IPS DF 6.9 (cell line): ENCODE measurements at places on chromosomes 12 and 14.

DNA sequence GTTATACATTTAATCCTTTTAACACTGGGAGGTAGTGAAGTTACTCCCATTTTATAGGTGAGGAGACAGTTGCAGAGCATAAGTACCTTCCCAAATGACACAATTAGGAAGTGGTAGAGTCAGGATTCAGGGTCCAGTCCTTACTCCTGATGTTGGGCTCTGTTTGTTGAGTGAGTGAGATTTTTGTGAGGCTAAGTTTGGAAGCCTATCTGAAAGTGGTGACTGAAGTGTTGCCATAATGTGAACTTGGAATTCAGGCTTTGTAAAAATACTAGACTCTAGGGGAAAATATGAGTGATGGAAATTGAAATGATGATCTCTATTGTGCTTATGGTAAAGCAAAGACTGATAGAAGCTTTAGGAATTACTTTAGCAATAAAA is 2.2 kb downstream of the NUDT4 start:
- DNase-seq: no peak
- no peaks in the 10 kb centered on the region for H3K27me3 ChIP-seq
- no peaks in the 10 kb centered on the region; the same call in 1 of the 2 replicates for H3K36me3 ChIP-seq
- H3K27ac ChIP-seq: no peak overlapping the region
- H3K4me3 ChIP-seq: peak overlapping the region; percentile 14; the same call in 1 of the 2 replicates

DNA sequence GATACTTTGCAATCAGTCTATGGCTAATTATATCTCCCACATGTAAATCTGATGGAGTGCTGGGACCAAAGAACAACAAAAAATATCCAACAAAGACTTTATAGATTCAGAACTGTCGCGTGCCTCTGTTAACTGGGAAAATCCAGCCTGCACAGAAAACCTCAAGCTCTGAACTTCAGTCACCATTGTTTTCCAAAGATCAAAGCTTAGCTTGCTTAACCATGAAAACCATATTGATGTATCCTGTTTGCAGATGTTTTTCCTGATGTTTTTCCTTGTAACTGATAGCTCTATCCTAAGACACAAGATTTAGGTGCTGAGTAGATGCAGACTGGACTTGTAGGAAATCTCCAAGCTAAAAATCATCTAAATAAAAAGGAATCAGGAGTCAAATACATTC is 163.7 kb downstream of the GXYLT1 start:
- DNase-seq: no peak
- H3K4me3 ChIP-seq: no peak overlapping the region
- no peaks in the 10 kb centered on the region for H3K4me1 ChIP-seq
- H3K27me3 ChIP-seq: no peaks in the 10 kb centered on the region

- no peak for DNase-seq
- no peaks in the 10 kb centered on the region for H3K4me1 ChIP-seq
- H3K4me3 ChIP-seq: no peak overlapping the region
- H3K27ac ChIP-seq: no peak overlapping the region
- no peaks in the 10 kb centered on the region for H3K36me3 ChIP-seq
- H3K27me3 ChIP-seq: no peaks in the 10 kb centered on the region; the same call in none of the 2 replicates
These were observed 6.6 kb downstream of the CHST11 start for GRCh38 chr12:104463368-104463767.

GRCh38 chr14:98198385-98198784 is 1073.6 kb downstream of the BCL11B start:
- H3K27me3 ChIP-seq: no peaks in the 10 kb centered on the region
- no peak for DNase-seq
- H3K4me3 ChIP-seq: no peak overlapping the region
- no peak overlapping the region for H3K27ac ChIP-seq
- H3K36me3 ChIP-seq: no peaks in the 10 kb centered on the region

DNA sequence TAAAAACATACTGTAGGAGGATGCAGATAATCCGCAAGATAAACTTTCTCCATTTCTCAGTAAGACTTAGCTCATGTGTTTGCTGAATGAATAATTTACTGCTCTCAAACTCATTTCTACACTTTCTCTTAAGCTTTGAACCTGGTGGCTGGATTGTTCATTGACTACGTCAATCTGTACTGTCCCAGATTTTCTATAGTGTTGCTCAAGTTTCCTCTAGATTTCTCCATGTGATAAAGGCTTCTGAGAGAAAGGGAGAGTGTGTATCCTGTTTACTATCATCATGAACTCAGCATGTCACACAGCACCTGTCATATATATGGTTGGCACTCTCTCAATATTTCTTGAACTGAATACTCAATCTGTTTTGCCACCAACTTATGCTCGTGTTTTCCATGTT is 518.0 kb upstream of the TBX3 start:
- H3K4me1 ChIP-seq: no peaks in the 10 kb centered on the region
- no peak for DNase-seq
- no peak overlapping the region for H3K4me3 ChIP-seq

GRCh38 chr12:79933532-79934264 is 1.2 kb downstream of the PPP1R12A start:
- H3K36me3 ChIP-seq: no peaks in the 10 kb centered on the region
- peak overlapping the region; percentile 86; the same call in 1 of the 2 replicates for H3K4me3 ChIP-seq
- H3K4me1 ChIP-seq: 0 out of 2 replicates have a peak, but pooled peaks cover 1% of the 10 kb centered on the region
- no peak overlapping the region for H3K27ac ChIP-seq

DNA sequence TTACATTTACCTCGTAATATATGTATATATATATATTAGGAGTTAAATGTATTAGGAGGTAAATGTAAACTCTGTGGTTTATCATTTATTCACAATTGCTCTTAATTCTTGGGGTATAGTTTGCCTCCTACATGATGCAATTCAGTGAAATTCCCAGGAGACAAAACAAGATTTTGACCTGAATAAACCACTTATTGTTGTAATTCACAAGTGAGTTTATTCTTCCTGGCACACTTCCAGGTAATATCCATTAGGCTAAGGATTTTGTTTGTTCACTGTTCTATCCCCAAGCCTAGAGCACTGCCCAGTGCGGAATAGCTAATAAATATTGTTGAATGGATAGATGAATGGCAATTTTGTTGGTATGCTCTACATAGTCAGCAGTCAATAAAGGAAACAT is 3.0 kb downstream of the SMIM10L1 start:
- no peaks in the 10 kb centered on the region for H3K36me3 ChIP-seq
- no peaks in the 10 kb centered on the region for H3K4me1 ChIP-seq
- no peak for DNase-seq
- no peak overlapping the region for H3K4me3 ChIP-seq

GRCh38 chr12:10896854-10897253 is 12.5 kb downstream of the TAS2R13 start:
- no peaks in the 10 kb centered on the region for H3K27me3 ChIP-seq
- DNase-seq: no peak
- H3K4me3 ChIP-seq: no peak overlapping the region
- H3K36me3 ChIP-seq: no peaks in the 10 kb centered on the region

GRCh38 chr12:202081-202731 is 11.8 kb downstream of the SLC6A12 start:
- no peak for DNase-seq
- no peak overlapping the region for H3K4me3 ChIP-seq
- peaks cover 7% of the 10 kb centered on the region for H3K4me1 ChIP-seq
- H3K27me3 ChIP-seq: peaks cover 14% of the 10 kb centered on the region
- no peak overlapping the region for H3K27ac ChIP-seq

DNA sequence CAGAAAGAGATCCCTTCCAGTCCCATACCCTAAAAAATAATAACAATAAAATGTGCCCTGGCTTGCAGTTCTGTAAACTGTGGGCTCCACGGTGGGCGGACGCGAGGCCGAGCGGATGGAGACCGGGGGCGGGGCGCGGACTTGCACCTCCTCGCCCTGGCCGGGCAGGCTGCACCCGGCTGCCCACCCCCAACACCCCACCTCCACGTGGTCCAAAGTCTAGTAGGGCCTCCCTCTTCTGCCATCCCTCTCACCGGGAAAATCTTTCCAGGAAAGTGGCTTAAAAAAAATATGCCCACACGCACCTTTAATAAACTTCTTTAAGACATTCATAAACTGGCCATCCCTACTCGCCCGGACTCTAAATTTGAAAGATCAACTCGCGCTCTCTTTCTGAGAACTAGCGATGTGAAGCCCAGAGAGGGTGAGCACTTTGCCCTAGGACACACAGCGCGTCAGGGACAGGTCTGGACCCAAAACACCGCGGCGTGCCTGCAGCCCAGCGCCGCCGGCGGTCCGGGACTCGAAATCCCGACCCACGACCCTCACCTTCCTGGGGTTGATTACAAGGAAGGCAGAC is 1.9 kb upstream of the BCL11B start:
- no peaks in the 10 kb centered on the region; the same call in 1 of the 2 replicates for H3K4me1 ChIP-seq
- no peak for DNase-seq
- no peak overlapping the region for H3K27ac ChIP-seq
- H3K27me3 ChIP-seq: no peaks in the 10 kb centered on the region
- peak overlapping the region; percentile 72; the same call in 1 of the 2 replicates for H3K4me3 ChIP-seq
- no peaks in the 10 kb centered on the region for H3K36me3 ChIP-seq

DNA sequence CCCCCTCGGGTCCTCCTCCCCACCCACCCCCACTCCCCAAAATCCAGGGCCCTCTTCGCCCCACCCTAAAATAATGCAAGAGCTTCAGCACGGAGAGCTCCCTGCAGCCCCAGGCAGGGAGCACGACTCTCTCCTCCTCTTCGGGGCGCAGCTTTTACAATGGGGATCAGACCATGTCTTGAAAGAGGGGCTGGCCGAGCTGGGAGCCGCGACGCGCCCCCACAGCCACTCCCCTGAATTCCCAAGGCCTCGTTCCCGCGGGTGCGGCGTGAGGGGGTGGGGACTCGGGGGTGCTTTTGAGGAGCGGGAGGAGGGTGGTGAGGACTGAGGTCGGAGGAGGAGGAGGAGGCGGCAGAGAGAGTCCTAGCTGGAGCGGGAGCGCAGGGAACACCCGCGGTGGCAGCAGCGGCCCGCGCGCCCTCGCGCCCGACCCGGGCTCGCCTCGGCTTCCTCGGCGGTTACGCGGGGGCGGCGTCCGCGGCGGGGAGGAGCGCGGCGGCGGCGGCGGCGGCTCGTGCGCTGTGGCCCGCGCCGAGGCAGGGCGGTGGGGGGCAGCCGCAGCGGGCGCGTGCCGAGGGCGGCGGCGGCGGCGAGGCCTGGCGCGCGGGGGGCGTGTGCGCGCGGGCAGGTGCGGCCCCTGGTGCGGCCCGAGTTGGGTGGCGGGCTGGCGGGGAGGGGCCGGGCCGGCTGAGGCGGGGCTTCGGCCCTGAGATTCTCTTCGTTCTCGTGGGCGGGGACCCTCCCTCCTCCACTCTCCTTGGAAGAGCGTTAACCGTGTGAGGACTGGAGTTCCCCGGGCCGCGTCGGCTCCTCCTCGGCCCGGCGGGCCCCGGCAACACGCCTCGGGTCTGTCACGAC is at the start of gene ANKS1B:
Gene ANKS1B (minus strand): TSS at position 666 of the 858 bp plus-strand sequence. CDS start 699 bp downstream, outside the sequence.
- 0 out of 2 replicates have a peak, but pooled peaks cover 1% of the 10 kb centered on the region for H3K4me1 ChIP-seq
- no peak within 1 kb of the TSS for H3K27ac ChIP-seq
- H3K27me3 ChIP-seq: no peaks in the 10 kb centered on the region
- H3K36me3 ChIP-seq: no peaks in the 10 kb centered on the region
- H3K4me3 ChIP-seq: peak within 1 kb of the TSS; percentile 76; the same call in 1 of the 2 replicates

DNA sequence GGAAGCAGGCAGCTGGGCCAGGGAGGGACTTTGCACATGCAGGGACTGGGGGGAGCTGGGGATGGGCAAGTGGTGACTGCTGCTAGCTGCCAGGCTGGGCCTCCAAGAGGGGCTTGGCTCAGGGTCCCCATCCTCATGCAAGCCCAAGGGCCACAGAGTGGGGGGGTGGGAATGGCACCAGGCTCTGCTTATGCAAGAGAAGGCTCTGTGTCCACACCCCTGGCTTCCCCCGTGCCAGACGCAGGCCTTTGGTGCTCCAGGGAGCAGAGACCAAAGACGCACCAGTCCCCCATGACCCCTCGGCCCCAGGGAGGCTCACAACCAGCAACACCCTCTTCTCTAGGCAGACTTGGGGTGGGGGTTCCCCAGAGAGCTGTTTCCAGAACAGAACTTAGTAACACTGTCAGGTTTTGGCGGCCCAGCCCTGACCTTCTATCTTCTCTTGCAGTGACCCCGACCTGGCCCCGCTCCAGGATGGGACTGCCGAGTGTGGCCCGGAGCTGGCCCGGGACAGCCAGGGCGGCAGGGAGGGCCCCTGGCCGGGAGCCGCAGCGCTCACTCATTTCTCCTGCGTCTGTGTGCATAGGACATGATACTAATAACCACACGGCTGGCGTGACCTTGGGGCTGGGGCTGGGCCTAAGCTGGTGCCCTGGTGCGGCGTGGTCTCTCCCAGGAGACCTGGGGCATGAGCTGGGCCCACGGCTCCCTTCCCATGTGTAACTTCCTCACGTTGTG is 14.3 kb downstream of the XRCC3 start:
- H3K4me1 ChIP-seq: no peaks in the 10 kb centered on the region; the same call in 1 of the 2 replicates
- H3K4me3 ChIP-seq: no peak overlapping the region
- H3K36me3 ChIP-seq: peaks cover 42% of the 10 kb centered on the region
- no peak for DNase-seq
- H3K27me3 ChIP-seq: no peaks in the 10 kb centered on the region
- H3K27ac ChIP-seq: no peak overlapping the region

DNA sequence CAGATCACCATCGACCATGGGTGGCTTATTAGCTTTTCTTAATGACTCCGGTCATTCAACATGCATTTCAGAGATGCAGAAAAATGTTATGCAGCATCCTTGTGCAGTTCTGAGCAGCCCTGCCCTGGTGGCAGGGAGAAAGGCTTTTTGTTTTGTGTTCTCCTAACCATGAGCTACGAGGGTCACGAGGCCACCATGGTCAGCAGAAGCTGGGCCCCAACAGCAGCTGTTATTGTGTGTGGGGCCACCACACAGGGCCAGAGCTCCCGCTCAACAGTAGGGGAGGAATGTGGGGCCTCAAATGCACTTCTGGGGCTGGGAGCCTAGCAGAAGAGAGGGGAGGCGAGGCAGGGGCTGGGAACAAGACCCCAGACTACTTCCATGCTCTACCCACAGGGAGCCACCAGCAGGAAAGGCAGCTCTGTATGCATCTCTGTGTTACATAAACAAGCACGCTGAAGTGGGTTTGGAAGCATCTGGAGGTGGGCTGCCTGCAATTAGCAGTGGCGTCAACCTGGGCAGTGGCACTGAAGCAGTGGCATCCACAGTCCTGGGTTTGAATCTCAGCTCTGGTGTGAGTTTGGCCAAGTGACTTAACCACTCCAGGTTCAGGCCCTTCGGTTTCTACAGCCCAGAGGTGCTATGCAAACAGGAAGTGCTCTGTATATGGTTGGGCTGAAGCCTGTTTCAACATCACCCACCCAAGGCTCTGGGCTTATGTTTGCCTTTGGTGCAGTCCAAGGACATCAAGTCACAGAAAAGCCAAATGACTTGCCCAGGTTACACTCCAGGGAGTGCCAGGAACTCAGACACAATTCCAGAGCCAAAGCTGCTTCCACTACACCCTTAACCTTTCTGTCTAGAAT is 16.3 kb downstream of the GLTP start:
- H3K27me3 ChIP-seq: no peaks in the 10 kb centered on the region
- H3K36me3 ChIP-seq: no peaks in the 10 kb centered on the region
- H3K4me3 ChIP-seq: no peak overlapping the region
- no peak for DNase-seq
- H3K4me1 ChIP-seq: peaks cover 2% of the 10 kb centered on the region; the same call in 1 of the 2 replicates
- H3K27ac ChIP-seq: no peak overlapping the region
